ENCODE measurements at places on chromosomes 12 and 14.

- peak; percentile 21 for DNase-seq
Observed at GRCh38 chr12:21656905-21657325, 727 bp downstream of the LDHB start.

DNA sequence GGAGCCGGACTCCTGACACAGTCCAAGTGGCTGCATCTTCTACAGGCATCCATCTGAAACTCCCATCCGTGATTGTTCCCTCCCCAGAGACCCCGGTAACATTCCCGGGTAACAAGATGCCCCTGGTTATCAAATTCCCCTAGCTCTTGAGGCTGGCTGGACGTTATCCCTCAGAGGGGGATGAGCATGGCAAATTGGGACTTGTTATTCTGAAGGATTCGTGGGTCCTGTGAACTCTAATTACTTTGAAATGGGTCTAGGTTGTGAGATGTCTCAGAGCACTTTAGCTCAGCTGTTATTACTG is 642 bp upstream of the PAN2 start:
- DNase-seq, result no peak

DNA sequence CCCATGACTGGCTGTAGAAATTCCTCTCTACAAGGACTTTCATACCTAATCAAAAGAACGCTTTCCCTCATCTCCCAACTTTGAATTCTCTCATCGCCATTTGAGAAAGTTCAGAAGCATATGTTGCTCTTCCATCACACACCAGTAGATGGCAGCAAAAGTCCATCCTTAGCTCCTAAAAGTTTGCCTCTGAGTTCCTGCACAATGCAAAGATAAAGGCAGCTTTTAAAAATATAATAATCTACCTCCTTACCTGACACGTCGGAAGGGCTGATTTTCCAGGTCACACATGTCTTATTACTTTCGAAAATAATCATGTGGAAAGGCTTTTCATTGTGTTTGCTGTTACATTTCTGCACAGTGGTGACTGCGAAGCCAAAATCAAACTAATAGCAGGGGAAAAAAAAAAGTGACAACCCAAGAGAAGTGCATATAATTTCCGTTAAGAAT is 456.7 kb upstream of the SEL1L start:
- no peak for DNase-seq

DNA sequence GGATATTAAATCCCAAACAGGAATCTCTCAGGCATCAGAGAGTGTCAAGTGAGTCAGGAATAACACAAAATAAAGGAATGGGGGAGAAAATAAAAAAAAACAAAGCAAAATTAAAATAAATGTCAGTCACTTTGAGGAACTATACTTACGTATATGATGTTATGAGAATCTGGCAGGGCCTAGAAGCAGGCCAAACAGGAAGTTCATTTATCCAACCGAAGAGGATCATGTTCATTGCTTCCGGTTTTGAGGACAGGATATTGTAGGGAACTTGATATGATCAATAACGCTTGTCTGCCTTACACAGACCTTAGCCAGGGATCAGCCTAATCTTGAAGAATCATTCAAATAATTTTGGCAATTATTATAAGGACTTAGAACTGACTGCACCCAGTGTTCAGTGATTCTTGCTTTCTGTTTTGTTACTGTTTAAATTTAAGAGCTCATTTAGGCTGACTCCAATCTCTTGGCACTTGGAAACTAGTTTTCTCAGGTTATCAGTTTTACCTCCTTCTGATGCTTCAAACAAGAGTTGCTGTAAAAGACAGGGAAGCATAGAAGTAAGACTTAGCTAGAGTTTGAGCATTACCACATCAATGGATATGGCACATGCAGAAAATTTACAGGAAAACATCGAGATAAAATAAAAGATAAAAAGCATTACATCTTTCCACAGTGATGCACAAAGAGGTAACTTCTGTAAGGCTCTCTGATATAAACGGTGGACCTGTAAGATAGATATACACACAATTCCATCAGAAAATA is 53.4 kb downstream of the ZFC3H1 start:
- DNase-seq, result no peak

DNA sequence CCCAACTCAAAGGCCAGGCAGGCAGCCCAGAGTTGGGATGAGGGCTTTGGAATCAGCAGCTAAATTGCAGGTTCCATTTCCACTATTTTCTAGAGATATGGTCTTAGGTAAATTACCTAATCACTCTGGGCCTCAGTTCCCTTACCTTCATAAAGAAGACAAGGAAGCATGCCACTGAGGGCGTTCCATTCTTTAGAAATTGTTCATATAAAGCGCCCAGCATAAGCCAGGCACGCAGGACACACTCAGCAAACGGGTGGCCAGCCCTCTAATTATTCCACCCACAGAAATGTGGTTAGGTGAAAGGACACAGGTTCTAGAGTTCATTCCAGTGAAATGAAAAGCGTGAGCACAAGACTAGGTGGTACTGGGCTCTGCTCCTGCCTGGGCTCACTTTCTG is 87.9 kb upstream of the BCL11B start:
- DNase-seq, result no peak

DNA sequence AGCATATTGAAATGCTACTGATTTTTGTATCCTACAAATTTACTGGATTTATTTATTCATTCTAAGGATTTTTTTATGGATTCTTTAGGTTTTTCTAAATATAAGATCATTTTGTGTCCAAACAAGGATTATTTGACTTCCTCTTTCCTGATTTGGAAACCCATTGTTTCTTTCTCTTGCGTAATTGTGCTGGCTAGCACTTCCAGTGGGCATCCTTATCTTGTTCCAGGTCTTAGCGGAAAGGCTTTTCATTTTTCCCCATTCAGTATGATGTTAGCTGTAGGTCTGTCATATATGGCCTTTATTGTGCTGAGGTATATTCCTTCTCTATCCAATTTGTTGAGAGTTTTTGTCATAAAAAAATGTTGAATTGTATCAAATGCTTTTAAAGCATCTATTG is 57.2 kb upstream of the RHOJ start:
- no peak for DNase-seq

GRCh38 chr14:87687420-87687819 is 305.6 kb downstream of the GALC start:
- DNase-seq, result no peak

GRCh38 chr12:64110864-64111263 is 111.2 kb downstream of the KICS2 start:
- no peak for DNase-seq

- no peak for DNase-seq
Observed at GRCh38 chr14:97414718-97415098, 617.5 kb downstream of the VRK1 start.

DNA sequence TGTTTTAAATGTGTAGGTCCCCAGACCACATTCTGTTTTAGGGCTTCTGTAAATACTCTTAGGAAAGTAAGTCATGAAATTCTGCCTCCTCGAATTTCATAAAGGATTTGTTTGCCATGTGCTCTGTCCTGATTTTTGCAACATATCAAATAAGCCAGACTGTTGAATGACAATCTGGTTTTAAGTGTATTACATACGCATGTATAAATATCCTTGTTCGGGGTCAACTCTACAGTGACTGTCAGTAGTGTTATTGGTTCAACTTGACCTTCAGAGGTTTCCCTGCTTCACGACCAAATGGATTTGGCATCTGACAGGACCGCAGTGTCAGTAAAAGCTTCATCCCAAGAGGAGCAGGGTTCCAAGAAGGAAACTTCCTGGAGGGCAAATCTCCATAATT is 52.7 kb downstream of the PPM1A start:
- no peak for DNase-seq

GRCh38 chr12:65327207-65328076 is 49.0 kb downstream of the MSRB3 start:
- DNase-seq, result no peak

DNA sequence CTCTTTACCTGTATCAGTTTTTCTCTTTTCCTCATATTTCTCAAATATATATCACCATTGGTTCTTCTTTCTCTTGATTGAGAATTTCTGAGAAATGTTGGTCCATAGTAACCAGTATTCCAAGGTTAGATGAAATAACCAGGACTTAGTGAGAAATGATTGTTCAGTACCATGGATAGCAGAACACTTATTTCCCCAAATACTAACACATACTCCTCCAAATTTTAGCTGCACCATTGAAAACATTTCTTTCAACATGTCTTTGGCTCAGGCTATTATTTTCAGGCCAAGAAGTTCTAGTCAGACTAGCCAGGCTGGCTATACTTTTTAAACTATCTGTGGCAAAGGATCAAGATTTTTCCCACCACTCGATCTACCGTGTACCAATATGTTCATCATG is 113.3 kb downstream of the PTPRO start:
- DNase-seq, result no peak

- DNase-seq, result no peak
Observed at GRCh38 chr14:106419376-106419965, 893.1 kb downstream of the TMEM121 start.

- no peak for DNase-seq
Observed at GRCh38 chr12:96007729-96008128, 11.6 kb upstream of the HAL start.

DNA sequence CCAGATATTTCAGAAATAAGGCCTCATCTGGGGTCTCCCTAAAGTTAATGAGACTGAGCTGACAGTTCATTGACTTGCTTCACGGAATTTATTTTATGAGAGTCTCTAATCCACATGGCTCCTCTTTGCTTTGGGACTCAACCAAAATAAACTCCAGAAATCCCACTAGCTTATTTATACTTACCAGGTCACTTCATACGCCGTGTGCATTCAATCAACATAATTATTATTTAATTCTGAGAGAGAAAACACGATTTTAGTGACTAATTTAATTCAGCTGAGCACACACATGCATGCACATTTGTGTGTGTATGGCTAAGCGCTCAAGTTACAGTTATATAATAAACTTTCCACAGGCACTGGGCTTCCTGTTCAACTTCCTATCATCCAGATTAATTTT is 333.4 kb upstream of the CCDC196 start:
- DNase-seq, result no peak

DNA sequence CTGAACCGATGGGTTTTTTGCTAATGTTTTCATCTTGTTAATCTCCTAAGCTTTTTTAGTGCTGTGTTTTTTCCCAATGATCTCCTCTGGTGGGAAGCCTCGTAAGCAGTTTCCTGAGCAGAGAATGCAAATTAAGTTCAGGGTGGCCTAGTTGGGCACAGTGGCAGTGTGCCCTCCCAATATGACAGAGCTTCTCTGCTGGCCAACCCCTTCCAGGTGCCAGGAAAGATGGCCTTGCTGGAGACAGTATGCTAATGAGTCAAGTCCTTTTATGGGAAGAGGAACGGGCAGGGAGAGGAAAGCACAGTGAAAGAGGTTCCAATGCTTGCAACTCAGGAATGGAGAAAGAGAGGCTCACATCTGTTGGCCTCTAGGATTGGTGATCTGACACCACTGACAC is 115.8 kb downstream of the GCH1 start:
- DNase-seq, result no peak

- DNase-seq, result no peak
Observed at GRCh38 chr14:21711360-21711961, 37.8 kb upstream of the OR4E1 start.

DNA sequence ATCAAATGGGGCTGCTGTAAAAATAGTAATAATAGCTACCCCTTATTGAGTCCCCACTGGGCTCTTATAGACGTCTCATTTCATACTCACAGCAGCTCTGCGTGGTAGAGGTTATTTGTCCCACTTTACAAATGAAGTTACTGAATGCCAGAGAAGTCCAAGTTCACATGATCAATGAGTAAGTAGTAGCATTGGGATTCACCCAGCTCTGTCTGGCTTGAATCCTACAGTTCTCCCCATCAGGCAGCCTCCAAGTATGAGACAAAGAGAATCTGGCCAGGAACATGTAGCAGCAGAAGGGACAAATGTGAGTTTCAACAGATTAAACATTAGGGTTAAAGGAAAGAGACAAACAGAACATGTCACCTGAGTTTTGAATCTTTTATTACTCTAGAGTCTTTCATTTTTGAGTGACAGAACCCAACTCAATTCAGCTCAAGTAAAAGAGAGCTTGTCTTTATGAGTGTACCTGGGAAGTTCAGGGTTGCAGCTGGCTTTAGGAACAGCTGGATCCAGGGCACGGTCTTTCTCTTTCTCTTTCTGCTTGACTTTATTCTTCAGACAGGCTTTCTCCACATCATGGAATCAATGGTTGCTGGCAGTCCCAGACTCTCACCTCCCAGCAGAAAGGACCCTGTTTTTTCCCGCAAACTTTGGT is 64.1 kb upstream of the JDP2 start:
- no peak for DNase-seq
